ENCODE measurements at places on chromosomes 11 and 22.

DNA sequence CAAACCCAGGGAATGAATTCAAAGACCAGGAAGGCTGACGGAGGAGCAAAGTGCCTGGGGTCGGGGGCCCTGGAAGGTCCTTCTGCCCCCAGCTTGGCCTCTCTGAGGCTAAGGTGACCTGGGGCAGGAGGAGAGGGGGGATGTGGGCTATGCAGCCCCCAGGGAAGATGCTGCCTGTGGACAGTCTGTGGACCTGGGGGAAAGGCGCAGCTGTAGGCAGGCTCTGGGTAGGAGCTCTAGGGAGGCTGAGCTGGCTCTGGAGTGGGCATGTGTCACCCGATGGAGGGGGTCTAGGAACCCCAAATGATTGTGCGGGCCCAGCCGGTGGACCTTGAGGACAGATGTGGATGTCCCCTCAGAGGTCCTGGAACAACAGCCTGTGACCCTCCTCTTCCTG lies 42.8 kb downstream of the WNT7B start:
- no peak for DNase-seq

DNA sequence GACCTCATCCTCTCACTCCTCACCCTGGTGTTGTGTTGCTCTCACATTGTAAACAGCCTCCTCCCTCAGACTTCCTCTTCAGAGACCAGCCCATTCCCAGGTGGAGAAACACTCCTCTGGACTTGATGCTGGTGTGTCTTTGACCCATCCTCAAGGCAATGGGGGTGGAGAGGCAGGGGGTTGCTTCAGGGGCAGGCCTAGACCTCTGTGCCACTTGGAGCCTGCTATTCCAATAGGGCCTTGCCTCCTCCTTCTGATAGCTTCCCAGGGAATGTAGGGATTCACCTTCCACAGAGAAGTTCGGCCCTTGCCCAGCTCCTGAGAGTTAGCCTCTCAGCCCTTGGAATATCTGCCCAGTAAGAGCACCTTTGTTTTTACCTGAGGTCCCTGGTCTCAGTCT lies 606.6 kb upstream of the CADM1 start:
- no peak for DNase-seq

DNA sequence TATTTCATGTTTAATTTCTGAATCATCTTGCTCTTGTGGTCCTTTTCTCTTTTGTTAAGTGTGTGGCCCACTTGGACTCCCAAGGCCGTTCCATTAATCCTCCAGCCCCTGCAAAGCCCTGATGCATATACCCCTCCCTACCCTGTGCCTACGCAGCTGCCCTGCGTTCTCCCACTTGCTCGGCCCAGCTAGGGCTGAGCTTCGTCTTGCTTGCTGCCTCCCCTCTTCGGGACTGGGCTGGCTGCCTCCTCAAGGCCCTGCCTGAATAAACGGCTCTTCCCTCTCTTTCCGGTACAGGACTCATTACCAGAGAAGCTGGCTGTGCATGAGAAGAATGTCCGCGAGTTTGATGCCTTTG lies 28.5 kb downstream of the ARHGAP1 start:
- no peak for DNase-seq

DNA sequence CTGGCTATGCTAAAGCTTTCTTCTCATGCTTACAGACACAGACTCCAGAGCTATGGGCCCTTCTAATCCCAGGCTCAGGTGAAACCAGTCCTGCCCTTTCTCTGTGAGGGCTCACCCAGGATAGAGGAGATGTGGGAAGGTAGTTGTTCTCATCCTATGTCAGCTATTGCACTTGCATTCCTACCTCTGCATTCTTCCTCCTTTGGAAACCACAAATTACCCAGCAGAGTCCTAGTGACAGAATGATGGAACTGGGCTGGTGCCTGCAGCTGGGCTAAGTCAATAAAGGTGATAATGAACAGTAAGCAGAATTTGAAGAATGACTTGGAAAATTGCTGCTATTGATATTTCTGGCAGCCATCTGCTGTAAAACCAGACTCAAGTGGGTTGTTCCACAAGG lies 560.0 kb downstream of the TMEM135 start:
- no peak for DNase-seq

- no peak for DNase-seq
Observed at GRCh38 chr11:27227736-27228135, 135.3 kb downstream of the CCDC34 start.

- DNase-seq = peak; percentile 74
Observed at GRCh38 chr22:20155330-20156041, 4.6 kb upstream of the CCDC188 start.

DNA sequence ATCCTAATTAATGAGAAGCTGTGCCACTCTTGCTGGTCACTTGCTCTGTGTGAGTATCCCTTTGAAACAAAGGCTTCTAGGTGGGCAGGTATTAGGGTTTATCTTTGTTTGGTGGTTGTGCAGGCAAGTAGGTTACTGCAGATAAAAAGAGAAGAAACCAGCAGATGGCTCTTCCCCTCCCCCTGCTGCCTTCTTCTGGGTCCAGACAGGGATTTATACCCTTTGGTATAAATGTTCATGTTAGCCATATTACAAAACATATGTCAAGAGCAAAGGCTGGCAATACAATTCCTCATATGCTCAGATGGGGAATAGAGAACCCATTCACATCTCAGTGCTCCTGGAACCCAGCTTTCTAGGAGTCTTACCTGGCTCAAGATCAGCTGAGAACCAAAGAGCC lies 109.9 kb downstream of the NAV2 start:
- DNase-seq = no peak

GRCh38 chr11:68261749-68262543 lies 9.8 kb downstream of the C11orf24 start:
- no peak for DNase-seq

DNA sequence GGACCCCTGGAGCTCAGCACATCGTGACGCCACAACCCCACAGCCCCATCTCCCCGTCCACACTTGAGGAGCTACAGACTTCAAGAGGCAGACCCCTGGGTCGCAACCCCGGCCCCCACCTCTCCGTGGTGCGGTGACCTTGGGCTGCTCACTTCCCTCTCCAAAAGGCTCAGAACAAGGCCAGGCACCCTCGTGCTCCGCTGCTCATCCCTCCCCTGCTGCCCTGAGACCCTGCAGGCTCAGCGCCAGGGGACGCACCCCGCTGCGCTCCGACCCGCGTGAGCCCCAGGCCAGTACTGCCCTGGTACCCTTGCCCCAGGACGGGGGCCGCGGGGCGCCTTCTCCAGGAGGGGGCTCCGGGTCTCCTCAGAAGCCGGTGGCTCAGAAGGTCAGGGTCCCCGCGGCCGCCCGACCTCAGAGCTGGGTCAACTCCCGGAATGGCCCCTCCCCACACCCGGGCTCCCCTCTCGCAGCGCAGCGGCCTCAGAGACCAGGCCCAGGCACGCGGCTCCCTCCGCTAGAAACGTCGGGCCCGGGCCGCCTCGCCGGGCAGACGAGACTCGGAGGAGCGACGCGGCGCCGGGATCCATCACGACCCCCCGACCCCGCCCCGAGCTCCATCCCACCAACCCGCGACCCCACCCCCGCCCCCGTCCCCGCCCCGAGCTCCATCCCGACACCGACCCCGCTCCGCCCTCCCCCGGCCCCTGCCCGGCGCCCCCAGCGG lies 563 bp downstream of the GATD1 start:
- DNase-seq = no peak

DNA sequence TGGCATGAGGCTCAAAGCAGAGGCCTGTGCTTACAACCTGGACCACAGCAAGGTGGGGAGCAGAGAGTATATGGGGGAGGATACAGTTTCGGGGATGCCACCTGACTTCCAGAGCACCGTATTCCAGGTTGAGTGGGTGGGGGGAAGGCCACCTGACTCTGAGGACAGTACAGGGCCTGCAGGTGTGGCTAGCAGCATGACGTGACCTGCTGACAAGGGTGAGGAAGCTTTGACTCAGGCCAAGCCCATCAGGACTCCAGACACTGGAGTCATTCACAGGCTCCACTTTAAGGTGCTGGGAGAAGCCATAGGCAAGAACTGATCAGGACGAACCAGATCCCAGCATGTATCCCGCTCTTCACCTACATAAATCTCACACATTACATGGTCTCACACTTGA lies 34.6 kb upstream of the CRTAM start:
- DNase-seq = no peak

- DNase-seq = no peak
Observed at GRCh38 chr11:65445604-65446445, 23.2 kb downstream of the NEAT1 start.

GRCh38 chr11:86230179-86230804 lies 14.3 kb upstream of the EED start:
- no peak for DNase-seq

GRCh38 chr22:43882122-43882767 lies 9.6 kb downstream of the PNPLA5 start:
- DNase-seq = no peak

- no peak for DNase-seq
Observed at GRCh38 chr22:38540701-38541100, 29.3 kb downstream of the DMC1 start.

- no peak for DNase-seq
Observed at GRCh38 chr11:132718711-132719671, 813.3 kb downstream of the OPCML start.

DNA sequence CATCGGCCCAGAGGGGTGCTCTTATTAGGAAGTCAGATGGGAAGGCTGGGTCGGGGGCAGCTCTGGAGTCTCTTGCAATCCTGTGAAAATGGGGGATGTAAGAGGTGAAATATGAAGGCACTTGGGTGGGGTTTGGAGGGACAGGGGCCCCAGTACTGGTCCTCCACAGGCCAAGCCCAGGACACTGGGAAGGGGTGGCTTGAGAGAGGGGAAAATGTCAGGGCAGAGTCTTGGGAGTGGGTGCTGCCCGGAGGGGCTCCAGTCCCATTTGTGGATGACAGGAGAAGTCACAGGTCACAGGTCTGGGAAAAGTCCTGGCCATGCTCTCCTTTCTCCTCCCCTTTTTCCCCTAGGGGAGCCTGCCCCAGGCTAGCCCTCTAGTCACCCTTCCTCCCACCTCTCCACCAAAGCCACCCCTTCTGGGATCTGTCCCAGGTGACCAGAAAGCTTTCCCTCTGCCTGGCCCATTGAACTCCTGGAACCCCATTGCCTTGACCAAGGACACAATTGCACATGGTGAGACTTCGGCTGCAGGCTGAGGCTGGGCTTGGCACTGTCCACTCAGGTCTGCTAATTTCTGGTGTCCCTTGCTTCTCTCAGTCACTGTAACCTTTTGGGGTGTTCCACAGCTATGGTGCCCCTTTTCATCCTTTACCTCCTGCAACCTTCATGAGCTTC lies 1465.0 kb downstream of the TBC1D22A start:
- DNase-seq = no peak

GRCh38 chr11:92083123-92083522 lies 141.5 kb upstream of the FAT3 start:
- DNase-seq = no peak

DNA sequence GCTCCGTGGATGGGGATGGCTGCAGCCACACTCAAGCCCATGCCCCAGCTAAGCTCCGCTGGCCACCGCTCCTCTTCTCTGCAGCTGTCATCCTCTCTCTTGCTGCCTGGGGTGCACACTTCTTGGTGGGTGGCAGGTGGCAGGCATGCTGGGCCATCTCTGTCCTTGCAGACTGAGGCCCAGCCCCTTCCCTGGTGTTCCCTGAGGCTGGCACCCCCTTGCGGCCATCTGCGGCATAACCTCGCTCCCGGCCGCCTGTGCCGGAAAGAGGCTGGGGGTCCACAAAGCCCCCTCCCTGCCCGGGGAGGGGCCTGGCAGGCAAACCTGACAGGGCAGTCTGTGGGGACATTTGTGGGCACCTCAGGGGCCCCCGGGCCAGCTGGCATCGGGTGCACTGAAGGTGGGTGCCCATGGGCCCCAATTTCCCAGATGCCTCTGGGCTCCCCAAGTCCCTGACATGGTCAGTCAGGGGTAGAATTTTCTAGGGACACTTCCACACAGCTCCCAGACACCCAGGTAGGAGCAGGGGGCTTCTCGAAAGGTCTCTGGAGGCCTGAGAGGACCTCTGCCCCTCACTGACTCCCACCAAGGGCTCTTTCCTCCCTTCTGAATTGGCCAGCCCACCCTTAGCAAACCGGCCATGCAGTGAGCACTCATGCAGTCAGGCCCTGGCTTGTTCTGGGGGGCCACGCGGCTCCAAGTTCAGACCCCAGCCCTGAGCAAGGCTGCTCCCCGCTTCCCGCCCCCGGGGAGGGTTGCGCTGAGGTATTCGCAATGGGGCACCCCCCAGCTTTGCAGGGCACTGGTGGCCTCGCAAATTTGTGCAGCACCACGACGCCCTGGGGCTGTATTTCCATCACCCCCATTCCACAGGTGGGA lies 23.5 kb upstream of the TH start:
- peak; percentile 51 for DNase-seq

GRCh38 chr11:25927411-25927953 lies 404.4 kb upstream of the ANO3 start:
- no peak for DNase-seq

GRCh38 chr22:27576413-27576812 lies 225.1 kb downstream of the MN1 start:
- DNase-seq = no peak

- DNase-seq = no peak
Observed at GRCh38 chr22:40560551-40560950, 76.0 kb downstream of the MRTFA start.

GRCh38 chr11:80916173-80916798 lies 1475.5 kb upstream of the TENM4 start:
- no peak for DNase-seq

DNA sequence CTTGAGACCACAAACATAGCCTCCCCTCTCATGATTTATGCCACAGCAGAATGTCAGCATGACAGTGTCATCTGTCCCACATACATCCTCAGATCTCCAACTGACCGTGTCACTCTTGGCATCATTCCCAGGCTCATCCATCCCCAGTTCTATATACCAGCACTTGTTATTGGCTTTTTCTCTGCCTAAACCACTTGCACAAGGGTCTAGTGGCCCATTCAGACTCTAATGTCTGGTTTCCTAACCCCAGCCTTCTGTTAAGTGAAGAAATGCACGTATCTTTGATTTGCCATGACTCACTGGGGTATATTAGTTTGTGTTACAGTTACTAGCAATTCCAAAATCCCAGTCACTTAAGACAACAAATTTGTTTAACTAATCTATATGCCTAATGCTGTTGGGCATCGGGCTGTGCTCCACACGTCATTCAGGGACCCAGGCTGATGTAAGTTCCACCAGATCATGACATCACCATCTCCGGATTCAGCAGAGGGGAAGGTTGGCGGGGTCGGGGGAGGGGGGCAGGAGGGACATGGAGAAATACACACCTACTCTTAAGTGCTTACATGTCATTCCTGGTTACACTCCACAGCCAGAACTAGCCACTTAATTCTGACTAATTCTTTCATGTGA lies 517.4 kb downstream of the BUD13 start:
- no peak for DNase-seq

GRCh38 chr11:125373426-125374391 lies 122.4 kb downstream of the FEZ1 start:
- DNase-seq = no peak

All from NCI-H526 (cell line).